ENCODE measurements at places on chromosomes 6 and 20.
A peak's percentile ranks its signal among the peaks of the same experiment; 100 is the strongest.

GRCh38 chr6:35294308-35294945 is 3.2 kb upstream of the DEF6 start:
- DNase-seq = peak; percentile 73

- DNase-seq = no peak
Observed at GRCh38 chr6:36912030-36912454, 26.3 kb downstream of the C6orf89 start.

GRCh38 chr20:53176134-53176533 is 204.0 kb downstream of the TSHZ2 start:
- DNase-seq = no peak

DNA sequence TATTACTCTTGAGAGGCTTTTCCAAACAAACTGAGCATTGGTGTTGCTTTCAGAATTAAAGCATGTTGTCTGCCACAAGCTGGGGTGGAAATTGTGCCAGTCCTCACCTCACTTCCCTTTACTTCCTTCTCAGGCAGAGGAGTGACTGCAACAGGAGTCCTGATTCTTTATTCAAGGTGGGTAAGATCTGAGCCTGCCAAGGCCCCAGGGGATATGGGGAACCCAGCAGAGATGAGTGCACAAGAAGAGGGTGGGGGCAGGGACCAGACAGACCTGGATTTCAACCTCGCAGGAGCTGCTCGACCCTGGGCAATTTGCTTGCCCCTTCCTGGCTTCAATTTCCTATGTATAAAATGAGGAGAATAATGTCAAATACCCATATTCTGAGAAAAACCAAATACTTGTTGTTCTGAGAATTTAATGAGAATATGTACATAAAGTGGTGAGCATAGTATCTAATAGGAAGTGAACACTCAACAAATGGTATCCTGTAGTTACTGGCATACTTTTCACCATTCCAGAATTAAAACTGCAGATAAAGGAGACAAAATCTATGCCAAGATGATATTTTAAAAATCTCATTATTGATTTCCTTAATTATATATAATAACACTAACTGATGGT is 17.8 kb downstream of the MAN1A1 start:
- DNase-seq = no peak

- DNase-seq = no peak
Observed at GRCh38 chr6:128532827-128533226, 12.4 kb upstream of the PTPRK start.

DNA sequence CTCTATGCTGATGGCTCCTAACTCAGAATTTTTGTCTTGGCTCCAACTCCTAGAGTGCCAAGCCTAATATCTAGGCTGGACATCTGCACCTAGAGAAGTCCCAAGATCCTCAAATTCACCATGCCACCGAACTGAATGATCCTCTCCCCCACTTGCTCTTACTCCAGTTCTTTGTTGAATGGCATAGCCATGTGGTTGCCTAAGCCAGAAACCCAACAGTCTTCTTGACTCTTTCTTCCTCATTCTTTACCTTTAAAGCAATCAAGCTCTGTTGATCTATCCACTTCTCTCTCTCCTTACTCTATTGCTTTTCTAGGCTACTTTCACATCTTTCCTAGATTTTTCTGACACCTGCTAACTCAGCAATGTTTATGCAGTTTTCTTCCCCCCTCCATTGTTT is 126.5 kb upstream of the FOXO3 start:
- DNase-seq = no peak

DNA sequence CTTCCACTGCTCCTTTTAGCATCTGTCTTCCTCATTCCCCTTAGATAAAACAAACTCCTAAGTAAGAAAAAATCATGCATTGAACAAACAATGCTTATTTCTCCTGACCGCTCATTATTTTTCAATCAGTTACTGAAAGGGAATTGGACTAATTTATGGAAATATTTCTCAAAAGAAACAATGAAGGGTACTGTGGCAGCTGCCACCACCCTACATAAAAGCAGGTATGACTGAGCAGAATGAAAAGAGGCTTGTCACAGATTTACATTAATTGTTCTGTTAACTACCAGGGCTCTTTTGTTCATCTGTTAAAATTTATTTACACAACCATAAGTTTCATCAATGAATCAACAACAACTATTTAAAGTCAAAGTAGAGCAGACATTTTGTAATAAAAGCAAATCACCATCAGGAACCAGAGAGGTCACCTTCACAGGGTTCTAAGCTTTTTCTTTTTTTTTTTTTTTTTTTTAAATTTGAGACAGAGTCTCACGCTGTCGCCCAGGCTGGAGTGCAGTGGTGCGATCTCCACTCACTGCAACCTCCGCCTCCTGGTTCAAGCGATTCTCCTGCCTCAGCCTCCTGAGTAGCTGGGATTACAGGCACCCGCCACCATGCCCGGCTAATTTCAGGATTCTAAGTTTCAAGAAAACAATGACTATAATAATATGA is 204.0 kb downstream of the PTPRK start:
- DNase-seq = no peak

DNA sequence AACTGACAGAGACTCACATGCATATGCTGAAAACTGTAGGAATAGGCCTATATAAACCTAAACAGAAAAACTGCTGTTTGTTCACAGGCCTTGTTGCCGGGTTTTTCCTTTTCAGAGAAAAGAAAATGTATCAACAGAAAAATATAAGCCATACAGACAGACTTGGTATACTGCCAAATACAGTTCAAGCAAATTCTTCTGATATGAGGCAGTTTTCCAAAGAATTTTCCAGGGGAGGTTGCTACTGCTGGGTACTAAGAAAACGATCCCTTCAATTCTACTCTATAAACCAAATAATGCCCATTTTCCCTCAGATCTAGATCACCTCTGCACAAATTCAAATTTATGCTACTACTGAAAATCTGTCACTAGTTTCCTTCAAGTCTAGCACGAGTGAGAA is 59.4 kb downstream of the ME1 start:
- DNase-seq = no peak

DNA sequence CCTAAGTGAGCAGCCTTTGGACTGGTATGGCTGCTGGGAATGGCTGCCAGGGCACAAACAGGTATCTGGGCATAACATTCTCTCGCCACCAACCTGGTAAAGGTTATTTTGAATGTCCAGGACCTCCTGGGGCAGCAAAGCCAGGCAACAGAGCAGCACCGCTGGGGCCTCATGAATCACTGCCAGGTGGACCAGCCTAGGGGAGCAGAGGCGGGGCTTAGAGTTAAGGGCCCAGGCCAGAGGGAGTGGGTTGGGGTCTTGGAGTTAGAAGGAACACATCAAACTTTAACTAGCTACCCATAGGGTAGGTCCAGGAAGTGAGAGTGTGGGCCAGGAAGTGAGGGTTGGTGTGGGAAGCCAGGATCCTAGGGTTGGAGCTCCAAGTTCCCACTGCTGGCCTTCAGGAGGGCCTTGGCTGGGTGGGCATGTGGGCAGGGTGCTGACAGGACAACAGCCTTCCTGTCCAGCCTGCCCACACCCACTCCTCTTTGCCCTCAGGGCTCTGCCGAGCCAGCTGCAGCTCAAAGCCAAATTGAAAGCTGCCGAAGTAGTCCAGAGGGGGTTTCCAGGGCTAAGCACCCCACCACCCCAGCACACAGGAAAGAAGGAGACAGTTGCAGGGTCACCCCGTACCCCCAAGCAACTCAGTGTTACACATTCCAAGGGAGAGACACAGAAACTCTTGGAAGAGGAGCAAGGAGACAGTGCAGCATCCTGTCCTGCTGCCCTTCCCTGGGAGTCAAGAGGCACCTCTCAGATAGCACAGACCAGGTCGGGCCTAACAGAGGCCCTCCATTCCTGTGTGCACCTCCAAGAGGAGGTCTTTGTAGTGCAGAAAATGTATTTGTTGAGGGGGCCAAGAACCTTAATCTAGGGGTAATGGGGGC is 2.6 kb downstream of the NFKBIE start:
- no peak for DNase-seq

DNA sequence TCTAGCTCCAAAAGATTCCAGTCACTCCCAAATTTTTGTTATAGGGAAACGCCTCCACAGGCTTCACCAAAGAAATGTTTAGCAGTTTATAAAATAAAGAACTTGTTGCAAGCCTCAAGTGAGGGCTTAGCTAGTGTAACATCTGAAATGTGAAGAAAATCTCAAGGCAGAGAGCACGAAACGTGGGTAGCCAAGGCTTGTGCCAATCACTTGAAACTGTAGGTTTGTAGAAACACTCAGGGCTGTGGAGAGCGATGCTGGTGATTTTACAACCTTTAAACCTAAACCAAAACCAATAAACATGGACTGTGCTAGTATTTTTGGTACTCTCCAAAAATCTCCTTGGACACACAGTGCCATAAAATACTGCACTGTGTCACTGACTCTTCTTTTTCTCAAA is 108.1 kb upstream of the TRAF3IP2 start:
- DNase-seq = no peak

DNA sequence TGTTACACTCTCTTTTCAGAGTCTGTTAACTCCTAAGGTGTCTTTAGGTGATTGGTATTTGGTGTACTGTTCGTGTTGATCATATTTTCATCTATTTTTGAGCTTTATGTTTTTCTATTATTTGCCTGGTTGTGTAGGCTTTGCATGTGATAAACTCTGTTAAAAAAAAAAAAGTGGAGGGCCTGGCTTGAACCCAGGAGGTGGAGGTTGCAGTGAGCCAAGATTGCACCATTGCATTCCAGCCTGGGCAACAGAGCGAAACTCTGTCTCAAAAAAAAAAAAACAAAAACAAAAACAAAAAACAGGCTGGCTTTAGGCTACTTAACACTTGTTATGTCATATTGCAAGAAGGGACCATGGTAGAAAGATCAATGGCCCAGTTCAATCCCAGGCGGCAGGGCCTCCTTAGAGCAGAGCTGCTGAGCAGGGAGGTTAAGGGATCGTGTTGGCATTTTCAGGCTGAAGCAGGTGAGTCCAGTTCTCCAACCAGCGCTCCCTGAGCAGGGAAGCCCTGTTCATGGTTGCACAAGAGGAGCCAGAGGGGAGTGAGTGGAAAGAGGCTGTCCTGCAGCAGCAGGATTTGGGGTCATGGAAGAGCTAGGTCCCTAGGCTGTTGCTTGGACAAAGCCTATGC is 8.5 kb downstream of the PYGB start:
- DNase-seq = no peak

DNA sequence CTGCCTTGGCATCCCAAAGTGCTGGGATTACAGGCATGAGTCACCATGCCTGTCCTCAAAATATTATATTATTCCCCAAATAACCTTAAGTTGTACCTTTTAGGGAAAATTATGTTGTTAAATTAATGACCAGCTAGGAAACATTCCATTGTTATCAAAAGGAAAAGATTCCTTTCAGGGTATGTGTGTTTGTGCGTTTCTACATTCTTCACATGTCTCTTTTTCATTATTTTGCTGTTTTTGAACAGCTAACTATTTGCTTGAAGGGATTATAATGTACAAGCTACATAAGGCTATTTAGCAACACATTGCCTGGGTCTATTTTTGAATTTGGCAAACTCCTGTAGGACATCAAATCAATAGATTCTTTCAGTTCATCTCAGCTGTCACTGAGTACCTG is 57.1 kb downstream of the GJA1 start:
- DNase-seq = no peak

- DNase-seq = no peak
Observed at GRCh38 chr20:52682237-52682636, 289.9 kb upstream of the TSHZ2 start.

DNA sequence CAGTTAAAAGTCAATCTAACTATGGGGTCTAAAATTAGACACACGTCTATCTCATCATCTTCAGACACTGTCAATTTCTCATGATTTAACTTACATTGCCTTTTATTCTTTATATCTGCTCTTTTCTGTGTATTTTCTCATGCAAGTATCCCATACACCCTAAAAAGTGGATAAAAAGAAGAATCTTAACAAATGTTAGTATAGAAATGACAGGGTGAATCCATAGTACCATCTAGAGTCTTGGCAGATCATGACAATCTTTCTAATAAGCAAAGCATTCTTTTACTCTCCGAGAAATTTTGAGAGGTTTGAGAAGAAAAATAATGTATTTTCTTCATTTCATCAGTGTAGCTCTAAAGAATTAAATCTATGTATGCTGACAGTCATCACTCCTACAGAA is 382.7 kb downstream of the C6orf118 start:
- DNase-seq = no peak

DNA sequence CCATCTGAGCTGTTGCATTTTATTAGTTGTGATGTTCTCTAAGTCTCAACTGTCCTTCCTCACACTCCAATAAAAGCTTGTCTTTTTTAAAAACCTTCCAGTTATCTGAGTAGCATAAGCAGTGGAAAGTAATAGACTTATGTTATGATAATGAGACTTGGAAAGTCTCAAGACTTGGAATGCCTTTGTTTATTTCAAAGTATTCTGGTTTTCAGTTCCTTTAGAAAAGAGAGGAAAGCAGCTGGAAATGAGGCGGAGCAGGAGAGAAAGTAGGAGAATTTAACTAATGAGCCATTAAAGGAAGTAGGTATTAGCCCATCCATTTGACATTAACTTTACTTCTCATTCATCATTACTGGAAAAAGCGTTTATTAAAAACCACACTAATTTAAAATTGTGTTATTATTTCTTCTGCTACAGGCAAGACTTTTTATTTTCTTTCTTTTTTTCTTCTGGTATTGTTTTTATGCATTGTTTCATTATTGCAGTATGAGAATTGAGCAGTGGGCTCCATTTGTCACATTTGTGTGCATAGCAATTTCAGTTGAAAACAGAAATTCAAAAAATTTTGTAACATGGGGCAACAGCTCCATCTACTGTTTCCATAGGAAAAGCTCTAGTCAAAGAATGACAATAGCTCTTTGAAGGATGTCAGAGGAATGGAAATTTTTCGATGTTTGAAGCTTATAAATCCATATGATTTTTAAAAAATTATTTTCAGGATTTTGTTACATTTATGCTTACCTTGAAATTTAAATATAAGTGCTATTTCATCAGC is 194.8 kb downstream of the COL9A1 start:
- DNase-seq = no peak

All from iPS DF 19.7 (cell line).